Hematopoietic multipotent progenitor cell treated with erythropoietin and hydrocortisone succinate and interleukin-3 and kit ligand, for 4 days (in vitro differentiated cells): ENCODE measurements at places on chromosomes 5 and 9.
A peak's percentile ranks its signal among the peaks of the same experiment; 100 is the strongest.

DNA sequence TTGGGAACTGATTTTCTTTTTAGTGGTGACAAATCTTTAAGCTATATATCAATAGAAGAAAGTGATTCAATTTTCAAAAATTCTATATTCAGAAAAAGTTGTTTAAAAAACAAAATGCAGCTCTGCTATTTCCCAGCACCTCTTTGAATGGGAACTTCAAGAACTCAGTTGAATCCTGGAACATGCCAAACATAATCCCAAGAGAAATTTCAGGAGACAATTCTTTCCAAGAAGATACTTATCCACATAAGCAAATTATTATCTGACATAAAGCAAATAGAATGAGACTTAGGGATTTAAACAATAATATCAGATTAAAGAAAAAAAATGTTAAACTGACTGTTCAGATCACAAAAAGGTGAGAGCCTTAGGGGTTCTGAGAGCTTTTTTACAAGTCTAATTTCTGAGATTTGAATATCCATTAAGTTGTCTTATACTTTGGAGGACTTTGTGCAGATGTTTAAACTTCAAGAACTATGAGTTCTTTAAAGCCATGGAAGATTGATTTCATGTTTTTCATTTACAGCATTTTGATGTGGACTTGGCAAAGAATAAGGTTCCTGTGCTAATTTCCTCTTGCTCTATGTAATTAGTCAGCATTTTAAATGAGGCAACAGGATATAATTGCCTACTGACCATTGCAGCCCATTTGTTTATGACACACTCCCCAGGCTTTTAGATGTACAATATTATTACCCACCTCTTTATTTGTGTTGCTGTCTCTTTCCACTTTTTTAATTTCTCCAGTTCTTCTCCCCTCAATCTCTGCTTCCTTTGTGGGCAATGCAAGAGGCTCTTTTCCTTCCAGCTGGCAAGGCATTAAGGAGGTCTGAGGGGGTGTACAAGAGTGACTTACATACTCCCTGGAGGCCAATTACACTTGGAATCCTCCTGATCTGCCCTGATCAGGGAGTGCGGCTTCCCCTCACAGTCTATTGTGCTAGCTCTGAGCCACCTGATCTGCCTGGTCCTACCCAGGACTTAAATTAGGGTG lies 419.1 kb downstream of the NR2F1-AS1 start:
- DNase-seq = no peak

GRCh38 chr5:63831381-63831780 lies 130.9 kb downstream of the HTR1A start:
- DNase-seq = no peak

- peak; percentile 26 for DNase-seq
These were observed 437.1 kb upstream of the TLE4 start for GRCh38 chr9:79134654-79135053.

DNA sequence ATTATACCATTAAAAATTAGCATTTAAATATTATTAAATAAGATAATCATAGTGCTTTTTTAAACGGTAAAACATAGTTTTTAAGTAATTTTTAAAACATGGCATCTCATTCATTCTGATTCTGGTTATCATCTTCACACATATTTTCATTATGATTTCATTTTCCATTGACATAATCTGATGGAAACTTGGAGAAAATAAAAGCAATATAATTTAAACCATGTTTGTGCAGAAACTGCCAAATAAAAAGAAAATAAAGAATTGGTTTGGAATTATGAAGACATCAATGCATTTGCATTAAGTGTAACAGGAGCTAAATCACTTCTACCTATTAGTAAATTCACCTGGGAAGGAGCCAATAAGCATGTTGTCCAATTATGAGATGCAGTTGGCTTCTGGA lies 490.1 kb upstream of the CD180 start:
- DNase-seq = no peak

- no peak for DNase-seq
These were observed 6.1 kb downstream of the PCYOX1L start for GRCh38 chr5:149363936-149364335.

- DNase-seq = no peak
These were observed 8.4 kb downstream of the TRIM41 start for GRCh38 chr5:181231432-181231831.

- DNase-seq = no peak
These were observed 77.8 kb downstream of the FGF1 start for GRCh38 chr5:142608081-142608480.

DNA sequence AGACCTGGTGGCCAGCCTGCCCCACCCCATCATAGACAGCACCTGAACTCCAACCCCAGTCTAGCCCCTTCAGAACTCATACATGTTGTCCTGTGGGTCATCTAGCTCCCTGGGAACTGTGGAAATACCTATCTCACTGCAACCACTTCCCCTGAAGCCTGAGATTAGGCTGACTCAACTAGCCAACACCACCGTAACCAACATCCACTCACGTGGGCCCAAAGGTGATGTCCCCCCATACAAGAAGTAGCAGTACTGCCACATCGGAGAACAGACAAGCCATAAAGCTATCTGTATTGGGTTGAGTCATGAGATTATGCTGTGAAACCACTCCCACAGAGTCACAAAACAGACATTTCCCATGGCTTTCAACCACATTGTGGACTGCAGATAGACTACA lies 46.6 kb downstream of the OSMR start:
- DNase-seq = no peak
